ENCODE measurements at places on chromosomes 16 and 17. TPM values are rescaled to one million over a fixed set of nuclear protein-coding genes. Genes with fewer than 3 reads are reported as not detected.

DNA sequence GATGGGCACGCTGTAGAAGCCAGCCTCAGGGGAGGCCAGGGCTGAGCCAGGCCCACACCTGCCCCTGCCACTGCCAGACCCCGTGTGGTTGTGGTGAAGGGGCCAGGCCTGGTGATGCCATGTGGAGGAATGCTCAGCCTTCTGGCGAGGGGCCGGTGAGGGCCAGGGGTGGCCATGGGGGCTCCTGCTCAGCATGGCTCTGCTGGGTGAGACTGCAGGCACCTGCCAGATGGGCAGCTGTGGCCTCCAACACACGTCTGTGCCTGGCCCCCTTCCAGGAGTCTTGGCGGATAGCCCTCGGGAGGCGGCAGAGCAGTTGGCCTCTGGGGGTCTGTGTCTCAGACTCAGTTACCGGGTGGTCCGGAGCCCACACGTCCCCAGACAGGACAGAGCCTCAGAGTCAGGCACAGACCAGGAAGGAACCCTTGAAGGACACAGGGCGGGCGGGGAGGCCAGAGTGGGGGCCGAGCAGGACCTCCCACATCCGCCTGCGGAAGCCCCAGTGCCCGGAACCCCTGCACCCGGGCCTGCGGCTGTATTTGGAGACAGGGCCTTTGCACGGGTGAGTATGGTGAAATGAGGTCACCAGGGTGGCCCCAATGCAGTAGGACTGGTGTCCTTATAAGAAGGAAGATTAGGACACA is 22.5 kb upstream of the CHMP6 start:
- DNase-seq, result no peak

GRCh38 chr16:29702269-29702668 is 23.3 kb downstream of the QPRT start:
- no peak for DNase-seq

- peak; percentile 85 for DNase-seq
These were observed 86.7 kb downstream of the ZFHX3 start for GRCh38 chr16:72961115-72961832.

DNA sequence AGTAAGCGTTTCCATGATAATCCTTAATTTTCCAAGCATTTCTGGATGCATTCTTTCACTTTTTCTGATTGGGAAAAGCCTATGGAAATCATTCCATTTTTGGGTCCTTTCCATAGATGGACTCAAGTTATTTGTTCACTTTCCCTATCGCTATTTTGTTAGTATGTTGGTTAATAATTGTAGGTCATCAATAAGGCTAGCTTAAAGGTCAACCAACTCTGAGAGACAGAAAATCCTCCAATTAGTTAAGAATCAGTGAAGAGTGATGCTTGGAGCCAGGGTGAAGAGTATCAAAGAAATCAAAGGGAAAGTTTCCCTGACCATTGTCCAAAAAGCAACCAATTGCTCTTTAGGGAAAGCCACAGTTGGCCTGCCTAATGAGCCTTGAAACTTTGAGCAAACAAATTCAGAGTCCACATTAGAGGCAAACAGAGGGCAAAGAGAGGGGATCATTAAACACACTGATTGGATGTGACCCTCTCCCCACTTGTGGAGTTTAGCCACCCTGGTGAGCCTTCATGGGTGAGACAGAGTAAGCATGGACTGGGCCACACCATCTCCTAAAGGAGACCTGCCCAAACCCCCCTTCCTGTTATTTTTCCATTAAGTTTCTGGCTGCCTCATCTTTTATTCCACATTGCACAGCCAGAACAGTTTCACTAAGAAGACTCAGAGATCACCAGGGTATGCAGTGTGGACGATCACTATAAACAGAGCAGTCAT is 133.4 kb upstream of the DYNLRB2 start:
- no peak for DNase-seq

GRCh38 chr16:58459344-58460218 is 40.4 kb upstream of the NDRG4 start:
- DNase-seq, result no peak

DNA sequence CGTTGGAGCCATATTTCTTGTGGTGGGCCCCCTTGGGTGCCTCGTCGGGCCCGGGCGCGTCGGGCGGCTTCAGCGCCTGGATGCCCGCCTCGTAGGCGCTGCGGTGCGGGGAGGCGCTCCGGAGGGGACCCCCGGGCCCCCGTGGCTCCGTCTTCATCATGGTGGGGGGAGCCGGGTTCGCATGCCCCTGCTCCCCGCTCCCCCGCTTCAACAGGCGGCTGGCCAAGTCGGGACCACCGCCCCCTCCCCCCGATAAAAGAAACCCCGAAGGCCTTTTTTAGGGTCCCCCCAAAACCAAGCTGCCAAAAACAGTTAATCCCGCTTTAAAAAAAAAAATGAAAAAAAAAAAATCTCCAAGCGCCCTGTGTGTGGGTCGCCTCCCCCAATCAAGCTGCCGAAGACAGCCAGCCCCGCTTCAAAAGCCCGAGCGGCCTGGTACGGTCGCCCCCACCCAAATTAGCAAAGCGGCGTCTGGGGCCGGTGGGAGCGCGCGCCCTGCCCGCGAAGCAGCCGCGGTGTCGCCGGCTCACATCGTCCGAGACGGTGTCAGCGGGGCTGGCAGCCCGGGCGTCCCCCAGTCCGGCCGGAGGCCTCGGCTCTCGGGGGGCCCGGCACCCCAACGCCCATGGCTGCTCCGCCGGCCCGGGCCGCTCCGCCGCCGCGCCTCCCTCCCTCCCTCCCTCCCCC is at the start of gene PPP1R9B:
PPP1R9B (minus strand) TSS at position 324 of the 687 bp plus-strand sequence; CDS start at position 160, 164 bp downstream.
- DNase-seq, result no peak

DNA sequence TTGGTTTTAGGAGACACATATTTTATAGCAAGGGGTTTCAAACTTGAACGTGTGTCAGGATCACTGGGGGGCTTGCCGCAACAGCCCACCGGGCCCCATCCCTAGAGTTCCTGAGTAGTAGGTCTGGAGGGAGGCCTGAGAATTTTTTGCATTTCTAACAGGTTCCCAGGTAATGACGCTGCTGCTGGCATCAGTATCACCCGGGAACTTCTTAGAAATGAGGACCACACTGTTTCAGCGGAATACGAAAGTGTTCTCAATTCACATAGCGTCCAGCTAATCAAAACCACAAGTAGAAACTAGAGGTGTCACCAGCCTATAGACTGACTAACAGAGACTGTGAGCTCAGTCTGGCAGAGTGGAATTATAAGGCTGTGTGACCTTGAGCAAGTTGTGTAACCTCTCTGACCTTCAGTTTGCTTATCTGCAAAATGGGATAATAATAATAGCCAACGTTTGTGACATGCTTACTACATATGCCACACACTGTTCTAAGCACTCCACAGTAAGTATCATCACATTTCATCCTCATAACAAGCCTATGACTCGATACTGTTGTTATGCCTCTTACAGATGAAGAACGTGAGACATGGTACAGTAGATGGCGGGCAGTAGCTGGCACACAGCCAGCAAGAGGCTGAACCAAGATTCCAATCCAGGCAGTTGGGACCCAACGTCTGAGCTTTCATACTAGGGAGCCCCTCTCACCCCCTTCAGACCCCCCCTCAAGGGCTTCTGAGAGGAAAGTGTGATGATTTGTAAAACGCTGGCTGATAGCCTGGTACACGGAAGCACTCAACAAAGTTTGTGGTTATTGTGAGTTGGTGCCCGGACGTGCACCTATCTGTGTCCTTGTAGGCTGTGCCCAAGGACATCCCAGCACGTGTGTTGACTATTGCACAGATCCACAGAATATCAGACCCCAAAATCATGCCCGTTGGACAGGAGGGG is 4.6 kb upstream of the ICAM2 start:
- DNase-seq, result no peak

- peak; percentile 15 for DNase-seq
These were observed 195.2 kb downstream of the MAP2K6 start for GRCh38 chr17:69609473-69610305.

GRCh38 chr17:50018909-50019308 is 23.9 kb upstream of the DLX3 start:
- DNase-seq, result no peak

GRCh38 chr17:31744511-31744951 is 114.5 kb downstream of the COPRS start:
- DNase-seq, result no peak

CES1 gene
- total RNA-seq, result 3.0 TPM

NUP93 gene
- total RNA-seq, result 30.7 TPM

DNA sequence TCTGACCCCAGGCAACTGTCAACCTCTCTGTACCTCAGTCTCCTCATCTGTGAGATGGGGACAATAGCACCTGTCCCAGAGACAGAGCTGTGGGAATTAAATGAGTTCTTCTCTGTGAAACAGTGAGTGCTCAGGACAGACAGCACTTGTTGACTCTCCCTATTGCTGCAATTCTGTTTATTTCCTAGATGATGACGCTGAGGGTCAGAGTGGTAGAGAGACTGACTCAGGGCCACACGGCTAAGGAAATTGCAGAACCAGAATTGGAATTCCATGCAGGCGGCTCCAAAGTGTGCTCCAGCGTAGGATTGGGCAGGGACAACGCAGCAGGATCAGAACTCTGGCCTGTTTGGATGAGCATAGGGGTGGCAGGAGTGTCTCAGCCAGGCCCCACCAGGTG is 302.2 kb downstream of the C16orf95 start:
- no peak for DNase-seq

- no peak for DNase-seq
These were observed 34.2 kb downstream of the RMI2 start for GRCh38 chr16:11379420-11379819.

VPS35 gene
- 30.0 TPM for total RNA-seq

- no peak for DNase-seq
These were observed 4.0 kb downstream of the CES2 start for GRCh38 chr16:66939366-66939765.

OR2C1 gene
- not detected for total RNA-seq

DNA sequence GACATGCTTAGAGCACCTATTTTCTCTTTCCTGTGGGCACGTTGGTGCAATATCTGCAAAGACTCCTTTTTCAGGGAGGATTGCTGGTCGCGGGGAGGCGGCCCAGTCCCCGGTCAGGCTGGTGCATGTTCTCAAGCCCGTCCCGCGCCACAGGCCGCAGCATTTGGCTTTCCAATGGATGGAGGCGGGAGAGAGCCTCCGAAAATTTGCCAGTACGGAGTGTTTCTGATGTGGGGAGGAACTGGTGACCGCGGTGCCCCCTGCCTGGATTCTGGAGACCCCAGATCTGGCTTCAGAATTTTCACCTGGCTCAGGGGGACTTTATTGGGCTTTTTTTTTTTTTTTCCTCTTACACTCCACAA is 2.3 kb downstream of the CMIP start:
- DNase-seq, result no peak

DNA sequence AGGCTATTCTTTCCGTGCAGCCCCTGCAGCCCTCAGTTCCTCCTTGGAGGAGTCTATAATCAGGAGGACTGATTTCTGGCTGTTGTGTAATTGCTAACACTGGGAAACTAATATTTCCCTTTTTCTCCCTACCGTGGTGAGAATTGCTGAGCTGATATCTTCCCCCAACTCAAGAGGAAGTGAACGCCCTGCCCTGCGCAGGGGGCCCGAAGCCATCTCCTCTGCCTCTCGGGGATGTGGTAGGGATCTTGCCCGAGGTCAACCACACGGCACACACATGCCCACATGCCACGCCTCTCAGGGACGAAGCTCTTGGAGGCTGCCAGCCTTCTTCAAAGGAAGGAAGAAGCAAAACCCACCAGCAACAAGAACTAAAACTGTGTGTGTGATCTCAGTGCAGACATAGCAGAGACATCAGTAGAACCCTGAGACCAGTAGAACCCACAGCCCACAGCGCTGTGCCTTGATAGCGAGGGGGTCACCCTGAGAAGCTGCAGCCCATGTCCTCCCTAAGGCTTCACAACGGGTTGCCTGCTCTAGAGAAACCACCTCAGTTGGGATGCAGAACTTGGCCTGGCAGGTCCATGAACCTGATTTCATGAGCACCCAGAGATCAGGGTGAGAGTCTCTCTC is 8.9 kb upstream of the ULK2 start:
- peak; percentile 49 for DNase-seq

DNA sequence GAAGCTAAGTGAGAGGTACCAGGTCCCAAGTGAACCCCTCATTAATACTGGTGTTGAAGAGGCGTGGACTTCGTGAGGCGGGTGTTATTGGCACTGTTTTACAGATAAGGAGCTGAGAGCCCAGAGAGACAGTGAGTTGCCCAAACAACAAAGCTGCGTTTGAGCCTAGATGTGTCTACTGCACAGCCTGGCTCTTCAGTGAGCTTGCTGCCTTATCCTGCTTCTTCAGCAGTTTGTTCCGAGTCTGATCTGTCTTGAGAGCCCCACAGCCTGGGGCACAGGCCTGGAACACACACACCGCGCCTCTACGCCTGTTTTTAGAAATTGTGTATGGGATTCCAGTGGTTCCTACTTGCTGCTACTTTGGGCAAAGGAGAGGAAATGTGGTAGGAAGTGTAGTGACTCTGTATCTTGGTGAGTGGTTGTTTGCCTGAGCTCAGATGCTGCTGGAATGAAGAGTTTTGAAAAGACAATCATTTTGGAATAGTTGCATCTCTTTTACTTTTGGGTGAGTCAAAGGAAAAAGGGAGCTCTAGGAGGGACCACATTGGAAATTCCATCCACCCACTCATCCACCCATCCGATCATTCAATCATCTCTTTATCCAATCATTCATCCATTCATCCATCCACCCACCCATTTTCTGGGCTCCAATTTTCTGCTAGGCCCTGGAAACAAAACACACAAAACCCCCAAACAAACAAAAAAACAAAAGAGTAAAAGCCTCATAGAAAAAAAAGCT is 22.3 kb upstream of the PLCG2 start:
- DNase-seq, result no peak

DNA sequence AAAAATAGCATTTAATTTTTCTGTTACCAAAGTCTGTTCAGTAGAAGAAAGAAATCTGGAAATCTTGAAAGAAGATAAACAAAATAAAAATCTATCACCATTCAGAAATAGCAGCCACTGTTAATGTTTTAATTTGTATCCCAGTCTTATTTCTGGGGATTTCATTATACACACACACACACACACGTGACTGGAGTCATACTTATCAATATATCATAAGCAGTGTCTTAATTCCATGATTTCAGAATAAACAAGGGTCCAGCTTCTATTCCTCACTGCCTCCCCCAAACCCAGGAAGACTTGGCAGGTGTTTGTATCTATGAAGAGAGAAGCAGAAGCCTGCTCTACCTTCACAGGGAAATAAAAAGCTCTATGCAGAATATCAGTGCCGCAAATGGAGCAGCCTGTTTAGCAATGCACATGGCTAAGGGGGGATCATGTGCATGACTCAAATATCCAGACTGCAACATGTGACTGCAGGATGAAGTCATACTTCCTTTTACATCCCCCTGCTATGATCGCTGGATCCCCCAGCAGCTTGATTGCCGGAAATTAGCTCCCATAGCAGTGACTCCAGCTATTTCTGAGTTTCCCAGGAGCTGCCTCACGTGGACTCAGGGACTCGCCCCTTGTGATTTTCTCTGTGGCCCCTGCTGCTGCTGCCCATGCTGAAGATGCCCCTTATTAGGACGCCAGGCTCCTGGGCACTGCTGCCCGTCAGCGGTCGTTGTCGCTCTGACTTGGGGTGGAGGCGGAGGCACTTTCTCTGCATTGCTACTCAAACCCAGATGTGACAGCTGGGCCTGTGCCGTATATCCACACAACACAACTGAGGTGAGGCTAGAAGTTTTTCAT is 341.0 kb downstream of the CPPED1 start:
- no peak for DNase-seq

GRCh38 chr16:10226987-10227306 is 44.7 kb upstream of the GRIN2A start:
- no peak for DNase-seq

ZCCHC14 gene
- total RNA-seq, result 9.3 TPM

GRCh38 chr17:34220752-34221395 is 34.2 kb upstream of the CCL2 start:
- no peak for DNase-seq

MARCHF10 gene
- total RNA-seq, result not detected

CCL22 gene
- not detected for total RNA-seq

ALOXE3 gene
- not detected for total RNA-seq

CEP295NL gene
- total RNA-seq, result 0.16 TPM
